ENCODE measurements at places on chromosomes 16 and 17.

- DNase-seq: no peak
Observed at GRCh38 chr16:17149904-17150483, 320.8 kb downstream of the XYLT1 start.

DNA sequence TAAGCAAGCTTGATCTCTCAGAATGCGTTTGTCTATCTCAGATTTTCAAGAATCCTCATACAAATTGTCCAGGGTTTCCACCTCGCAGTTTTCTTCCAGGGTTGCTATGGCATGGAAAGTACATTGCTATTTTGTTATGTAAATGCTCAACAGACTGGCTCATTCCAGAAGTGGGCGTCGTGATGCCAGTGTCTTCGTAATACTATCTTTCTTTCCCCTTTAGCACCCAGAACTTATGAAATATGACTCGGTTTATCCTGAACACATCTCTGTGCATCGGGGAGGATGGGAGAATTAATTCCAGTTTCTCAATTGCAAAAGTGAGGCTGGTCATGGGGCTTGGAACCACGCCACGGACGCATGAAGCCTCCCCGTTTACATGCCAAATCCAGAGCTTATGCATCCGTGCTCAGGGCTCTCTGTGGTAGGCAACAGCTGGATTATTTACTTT lies 405.0 kb downstream of the WWOX start:
- no peak for DNase-seq

GRCh38 chr17:28811651-28812090 lies 30.9 kb downstream of the FAM222B start:
- no peak for DNase-seq

DNA sequence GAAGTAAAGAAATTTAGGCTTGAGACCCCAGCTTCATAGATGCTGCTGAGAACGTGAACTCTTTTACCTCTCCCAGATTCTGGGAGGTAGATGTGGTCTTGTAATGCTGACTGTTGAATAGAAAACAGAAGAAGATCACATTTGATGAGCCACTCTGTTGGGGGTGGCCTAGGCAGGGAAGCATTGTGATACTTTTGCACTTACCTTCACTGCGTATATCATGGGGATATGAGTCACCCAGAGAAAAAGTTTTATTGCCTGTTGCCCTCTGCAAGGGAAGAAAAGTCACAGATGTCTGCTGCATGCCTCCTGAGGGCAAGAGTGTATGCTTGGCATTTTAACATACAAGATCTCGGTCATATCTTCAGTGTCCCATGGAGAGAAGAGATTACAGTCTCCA lies 365.4 kb downstream of the SNX29 start:
- DNase-seq: no peak

GRCh38 chr17:46773676-46774075 lies 44.8 kb downstream of the WNT3 start:
- DNase-seq: no peak

DNA sequence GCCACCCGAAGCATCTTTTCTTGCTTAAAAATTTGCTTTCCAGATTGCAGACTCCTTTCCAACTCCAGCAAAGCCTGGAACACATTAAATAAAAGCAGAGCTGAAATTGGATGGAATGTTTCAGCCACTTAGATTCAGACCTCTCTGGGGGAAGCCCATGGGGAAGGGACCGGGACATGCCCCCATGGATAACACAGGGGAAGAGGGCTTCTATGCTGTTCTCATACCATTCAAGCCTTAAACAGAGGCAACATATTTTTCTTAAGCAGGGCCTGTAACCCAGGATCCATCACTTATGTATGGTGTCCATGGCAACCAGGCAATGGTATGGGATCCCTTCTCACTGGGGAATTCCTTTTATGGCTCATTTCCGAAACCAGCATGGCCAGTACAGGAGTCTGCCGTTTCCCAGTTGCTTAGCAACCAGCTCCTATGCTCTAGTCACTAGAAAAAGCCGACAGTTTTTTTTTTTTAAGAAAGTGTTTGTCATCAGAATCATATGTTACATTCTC lies 62.0 kb upstream of the MARCHF10 start:
- no peak for DNase-seq

DNA sequence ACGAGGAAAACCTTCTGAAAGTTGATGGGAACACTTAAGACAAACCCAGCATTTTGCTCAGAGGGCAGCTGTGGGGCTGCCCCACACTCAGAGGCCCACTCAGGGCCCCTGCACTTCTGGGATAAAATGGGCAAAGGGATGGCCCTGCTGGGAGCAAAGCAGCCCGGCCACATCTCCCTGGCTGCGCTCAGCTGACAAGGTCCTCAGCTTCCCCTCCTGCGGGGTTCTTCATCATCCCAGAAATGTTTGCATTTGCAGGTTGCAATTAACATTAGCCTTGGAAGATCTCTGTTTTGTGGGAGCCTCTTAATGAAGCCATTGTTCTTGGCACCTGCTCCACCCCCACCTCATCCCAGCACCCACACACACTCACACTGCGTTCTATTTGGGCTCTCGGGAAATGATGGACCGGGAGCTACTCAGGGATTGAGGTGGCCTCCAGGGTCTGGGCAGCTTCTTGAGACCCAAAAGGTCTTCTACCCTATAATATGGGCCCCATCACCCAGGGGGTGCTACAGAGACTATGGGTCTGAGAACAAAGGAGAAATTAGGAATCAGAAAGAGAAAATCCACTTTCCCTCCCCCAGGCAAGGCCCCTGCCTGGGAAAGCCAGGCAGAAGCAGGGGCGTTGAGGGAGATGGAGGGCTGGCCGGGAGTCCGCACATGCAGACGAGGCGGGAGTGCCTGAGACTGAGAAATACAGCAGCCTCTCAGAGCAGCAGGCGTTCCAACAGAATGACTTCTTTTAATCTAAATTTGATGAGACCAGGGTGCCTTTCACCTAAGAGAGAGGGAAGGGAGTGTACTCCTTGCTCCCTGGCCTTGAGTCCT lies 53.7 kb upstream of the RPL38 start:
- DNase-seq: no peak

DNA sequence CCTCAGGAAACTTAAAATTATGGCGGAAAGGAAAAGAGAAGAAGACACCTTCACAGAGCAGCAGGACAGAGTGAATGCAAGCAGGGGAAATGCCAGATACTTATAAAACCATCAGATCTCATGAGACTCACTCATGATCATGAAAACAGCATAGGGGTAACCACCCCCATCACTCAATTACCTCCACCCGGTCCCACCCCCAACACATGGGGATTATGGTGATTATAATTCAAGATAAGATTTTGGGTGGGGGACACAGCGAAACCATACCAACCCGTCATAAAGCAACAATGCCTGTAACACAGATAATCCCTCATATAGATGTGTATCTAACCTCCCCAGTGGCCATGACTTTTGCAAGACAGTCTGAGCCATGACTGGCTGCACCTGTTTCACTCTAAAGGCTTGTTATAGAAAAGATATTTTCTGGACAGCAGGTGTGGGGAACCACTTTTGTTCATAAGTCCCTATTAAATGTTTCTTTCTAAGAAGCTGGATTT lies 7.0 kb upstream of the GSDMA start:
- DNase-seq: no peak

DNA sequence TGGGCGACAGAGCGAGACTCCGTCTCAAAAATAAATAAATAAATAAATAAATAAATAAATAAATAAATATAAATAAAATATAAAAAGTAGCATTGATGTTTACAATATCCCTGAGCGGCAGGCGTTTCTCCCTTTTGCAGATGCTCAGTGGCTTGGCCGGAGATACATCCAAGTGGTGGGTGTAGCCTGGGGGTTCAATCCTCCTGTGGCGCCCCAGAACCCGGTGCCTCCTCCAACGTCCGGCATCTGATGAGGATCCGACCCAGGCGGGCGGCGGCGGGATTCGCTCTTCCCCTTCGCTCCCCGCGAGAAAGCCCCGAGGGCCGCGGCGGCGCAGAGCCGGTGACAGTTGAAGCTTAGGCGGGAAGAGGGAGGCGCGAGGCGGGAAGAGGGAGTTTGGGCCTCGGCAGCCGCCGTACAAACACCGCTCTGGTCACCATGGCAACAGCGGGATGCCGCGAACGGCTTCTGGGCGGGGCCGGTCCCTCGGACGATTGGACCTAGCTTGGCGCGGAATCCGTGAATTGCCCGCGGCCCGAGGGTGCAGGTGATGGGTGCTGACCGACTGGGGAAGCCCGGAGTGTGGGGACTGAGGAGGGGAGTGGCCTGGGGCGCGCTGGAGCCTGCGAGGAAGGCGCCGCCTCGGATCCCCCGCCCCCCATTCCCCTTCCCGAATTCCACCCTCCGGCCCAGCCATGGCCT lies 12.7 kb upstream of the ALDOA start:
- peak; percentile 81 for DNase-seq

DNA sequence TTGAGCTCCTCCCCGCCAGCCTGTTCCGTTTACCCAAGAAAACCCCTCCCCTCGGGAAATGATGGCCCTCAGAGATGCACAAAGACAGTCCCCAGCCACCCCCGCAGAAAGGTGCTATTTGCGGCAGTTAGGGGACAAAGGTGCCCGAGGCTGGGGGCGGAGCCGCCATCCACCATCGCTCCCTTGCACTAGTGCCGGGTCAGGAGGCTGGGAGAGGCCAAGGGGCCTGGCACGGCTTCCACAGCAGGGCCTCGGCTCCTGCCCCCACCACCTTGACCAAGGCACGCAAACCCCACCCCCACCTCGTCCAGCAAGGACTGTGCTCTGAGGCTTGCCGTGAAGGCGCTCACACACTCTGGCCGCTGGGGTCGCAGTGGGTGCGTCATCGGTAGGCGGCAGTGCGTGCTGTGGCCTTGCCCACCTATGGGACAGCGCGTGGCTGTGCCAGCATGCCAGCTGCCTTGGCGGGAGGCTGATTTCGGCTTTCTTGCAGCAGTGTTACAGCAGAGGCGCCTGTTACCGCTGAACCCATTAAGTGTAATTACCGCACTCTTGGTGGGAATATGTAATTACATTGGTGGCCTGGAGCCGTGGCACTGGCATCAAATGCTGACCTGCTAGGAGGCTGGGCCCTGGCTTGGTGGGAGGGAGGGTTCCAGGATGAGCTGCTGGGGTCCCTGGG lies 31.8 kb downstream of the TPSG1 start:
- DNase-seq: no peak

DNA sequence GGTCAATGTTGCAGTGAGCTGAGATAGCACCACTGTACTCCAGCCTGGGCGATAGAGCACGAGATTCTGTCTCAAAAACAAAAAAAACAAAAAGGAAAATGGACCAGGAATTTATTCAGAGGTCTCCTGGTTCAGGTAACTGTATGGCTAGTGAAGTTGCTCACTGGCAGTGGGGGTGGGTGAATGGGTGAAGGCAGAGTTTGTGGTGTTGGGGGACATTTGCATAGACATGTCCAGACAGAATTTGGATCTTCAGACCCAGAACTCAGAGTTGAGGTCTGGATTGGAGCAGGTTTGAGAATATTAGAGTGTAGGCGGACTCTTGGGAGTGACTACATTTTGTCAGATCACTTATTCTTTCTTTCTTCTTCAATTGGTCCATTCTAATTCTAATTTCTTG lies 55.0 kb downstream of the SMPD3 start:
- no peak for DNase-seq

DNA sequence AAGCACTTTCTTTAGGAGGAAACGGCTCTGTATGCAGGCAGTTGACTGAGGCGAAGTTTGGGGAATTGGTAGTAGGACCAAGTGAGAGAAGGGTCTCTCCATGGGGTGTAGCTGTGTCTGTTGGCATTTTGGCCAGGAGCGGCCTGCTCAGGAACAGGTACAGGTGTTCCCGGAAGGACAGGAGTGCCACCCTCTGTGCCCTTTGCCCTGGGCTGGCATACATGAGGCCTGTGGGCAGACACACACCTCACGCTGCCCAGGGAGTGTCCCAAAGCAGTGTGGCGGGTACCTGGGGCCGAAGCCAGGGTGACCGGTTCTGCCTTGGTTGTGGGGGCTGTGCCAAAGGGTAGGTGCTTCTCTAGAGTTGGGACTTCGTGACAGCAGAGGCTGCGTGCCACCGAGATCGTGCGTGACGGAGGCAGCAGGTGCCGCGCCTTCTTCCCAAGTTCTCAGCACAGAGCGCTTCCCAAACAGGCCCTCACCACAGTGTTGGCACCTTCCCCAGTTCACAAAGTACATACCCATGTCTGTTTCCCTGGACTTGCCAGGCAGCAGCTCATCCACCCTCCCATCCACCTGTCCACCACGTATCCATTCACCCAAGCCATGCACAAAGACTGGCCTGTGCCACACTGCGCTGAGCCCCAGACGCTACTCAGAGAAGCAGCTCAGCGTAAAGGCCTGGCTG lies 19.9 kb upstream of the TCF25 start:
- no peak for DNase-seq

DNA sequence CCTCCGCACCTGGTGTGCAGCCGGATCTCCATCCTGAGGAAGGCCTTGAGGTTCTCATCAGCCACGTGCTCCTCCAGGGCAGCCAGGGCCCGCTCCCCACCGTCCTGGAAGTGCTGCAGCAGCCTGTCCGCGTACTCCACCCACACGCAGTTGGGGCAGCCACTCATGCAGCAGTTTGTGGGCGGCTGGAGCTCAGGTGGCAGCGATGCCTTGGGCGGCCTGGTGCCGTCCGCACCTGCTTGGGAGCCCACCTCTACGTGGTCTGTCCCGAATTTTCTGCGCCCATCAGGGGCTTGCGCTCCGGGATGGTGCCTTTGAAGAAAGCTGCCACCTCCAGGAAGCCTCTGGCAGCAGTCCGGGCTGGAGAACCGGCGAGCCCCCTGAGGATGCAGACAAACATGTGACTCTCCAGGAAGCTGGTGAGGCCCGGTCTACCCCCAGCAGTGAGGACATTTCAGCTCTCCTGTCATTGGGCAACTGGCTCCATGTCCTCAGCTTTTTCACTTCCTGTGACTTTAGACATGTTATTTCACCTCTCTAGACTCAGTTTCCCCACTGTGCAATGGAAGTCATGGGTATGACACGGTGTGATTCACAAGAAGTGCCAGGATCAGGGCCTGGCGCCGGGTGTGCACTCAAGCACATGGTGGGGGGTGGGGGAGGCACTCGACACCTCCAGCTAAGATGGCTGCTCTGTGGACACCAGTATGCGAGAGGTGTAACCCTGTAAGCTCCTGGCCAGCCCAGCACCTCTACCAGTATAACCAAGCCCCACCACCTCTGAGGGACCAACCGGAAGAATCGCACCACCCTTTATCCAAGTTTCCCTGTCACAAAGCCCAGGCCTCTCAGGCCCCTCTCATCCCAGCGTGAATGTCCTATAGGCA lies 957 bp downstream of the OXLD1 start:
- no peak for DNase-seq

DNA sequence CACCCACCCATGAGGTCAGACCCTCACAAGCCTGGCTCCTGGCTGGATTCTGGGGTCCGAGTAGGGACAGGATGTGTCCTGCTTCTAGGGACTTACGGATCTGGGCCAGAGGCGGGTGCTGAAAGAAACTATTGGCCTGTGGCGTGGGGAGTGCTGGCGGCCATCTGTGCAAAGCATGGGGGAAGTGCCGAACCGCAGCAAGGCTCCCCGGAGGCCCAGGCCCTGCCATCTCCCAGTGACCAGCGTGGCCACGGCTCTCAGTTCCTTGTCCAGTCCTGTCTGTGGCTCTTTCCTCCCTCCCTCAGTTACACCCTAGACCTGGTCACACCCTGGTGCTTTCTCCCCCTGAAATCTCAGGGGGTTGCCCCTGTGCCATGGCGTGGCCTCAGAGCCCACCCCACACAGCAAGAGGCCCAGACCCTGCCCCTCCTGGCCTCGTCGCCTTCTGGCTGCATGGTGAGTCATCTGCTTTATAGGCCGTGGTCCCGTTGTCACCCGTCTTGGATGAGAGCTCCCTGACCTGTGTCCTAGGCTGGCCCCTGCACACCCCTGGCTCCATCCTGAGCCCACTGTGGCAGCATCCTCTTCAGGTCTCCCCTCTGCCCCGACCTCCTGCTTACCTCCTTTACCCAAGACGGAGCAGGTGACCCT lies 54.5 kb downstream of the PRMT7 start:
- no peak for DNase-seq

- no peak for DNase-seq
Observed at GRCh38 chr16:71746442-71747046, 22.0 kb upstream of the PHLPP2 start.

- DNase-seq: no peak
Observed at GRCh38 chr17:75809631-75810111, 25.1 kb downstream of the UNK start.
